HS-5 (cell line): ENCODE measurements at places on chromosomes 4 and X.

DNA sequence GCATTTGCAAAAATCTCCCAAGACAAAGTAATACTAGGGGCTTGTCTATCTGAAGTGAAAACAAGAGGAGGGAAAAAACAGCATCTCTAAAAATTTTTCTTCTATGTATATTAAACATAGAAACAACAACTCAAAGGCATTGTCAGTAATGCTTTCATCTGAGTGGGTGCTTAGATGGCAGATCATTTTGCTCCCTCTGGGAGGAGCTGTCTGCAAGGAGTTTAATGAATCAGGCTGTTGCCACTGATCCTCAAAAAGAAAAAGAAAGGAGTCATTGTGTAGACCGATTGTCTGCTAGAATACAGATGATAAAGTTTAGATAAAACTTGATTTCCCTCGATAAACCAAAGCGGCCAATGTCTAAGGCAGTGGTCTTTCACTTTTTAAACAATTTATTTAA lies 49.7 kb upstream of the KLHL8 start:
- DNase-seq = no peak

- DNase-seq = peak; percentile 49
Measured at GRCh38 chr4:78764498-78764961, 11.6 kb upstream of the BMP2K start.

DNA sequence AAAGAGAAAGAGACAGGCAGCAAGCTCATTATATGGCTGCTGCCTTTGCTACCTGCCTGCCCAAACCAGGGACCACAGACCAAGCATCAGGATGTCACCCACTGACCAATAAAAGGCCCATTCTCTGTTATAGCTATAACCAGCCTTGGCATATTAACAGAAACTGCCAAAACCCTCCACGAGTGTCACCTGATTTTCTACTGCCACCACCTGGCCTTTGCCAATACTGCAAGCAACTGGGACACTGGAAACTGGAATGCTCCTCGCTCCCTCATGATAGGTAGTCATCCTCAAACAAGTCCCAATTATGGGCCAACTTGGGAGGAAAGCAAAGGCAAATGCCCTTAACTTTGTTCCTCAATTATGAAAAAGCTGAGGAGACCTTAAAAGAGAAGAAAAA lies 76.0 kb downstream of the SPIN4 start:
- DNase-seq = peak; percentile 0

GRCh38 chr4:178480105-178480504 lies 1037.9 kb upstream of the AGA start:
- DNase-seq = no peak

DNA sequence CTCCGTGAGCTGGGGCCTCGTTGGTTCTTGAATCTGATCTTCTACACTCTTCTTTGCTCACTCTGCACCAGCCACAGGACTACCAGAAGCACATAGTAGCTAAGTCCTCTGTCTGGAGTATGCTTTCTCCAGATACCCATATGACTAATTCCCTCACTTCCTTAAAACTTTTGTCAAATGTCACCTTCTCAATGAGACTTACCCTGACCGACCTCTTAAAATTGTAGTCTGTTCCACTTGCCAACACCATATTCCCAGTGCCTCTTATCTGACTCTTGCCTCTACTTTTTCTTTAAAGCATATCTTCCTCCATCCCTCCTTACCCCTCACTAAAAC lies 10.0 kb downstream of the PARM1 start:
- no peak for DNase-seq

DNA sequence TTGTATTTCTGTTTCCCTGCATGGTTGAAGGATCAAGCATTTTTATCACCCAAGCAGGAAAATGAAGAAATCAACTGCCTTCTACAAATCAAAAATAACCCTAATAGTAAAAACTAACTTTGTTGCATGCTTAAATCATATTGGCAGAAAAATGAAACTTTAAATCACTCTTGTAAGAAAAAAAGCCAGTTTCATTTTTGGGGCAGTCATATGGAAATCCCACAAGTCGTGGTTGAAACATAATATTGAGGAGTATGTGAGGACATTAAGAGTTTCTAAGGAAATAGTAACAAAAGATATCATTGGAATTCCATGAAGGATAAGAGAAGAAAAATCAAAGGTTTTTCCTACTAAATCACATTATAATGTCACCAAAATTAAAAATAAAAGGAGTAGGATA lies 8.4 kb downstream of the TEC start:
- DNase-seq = no peak

DNA sequence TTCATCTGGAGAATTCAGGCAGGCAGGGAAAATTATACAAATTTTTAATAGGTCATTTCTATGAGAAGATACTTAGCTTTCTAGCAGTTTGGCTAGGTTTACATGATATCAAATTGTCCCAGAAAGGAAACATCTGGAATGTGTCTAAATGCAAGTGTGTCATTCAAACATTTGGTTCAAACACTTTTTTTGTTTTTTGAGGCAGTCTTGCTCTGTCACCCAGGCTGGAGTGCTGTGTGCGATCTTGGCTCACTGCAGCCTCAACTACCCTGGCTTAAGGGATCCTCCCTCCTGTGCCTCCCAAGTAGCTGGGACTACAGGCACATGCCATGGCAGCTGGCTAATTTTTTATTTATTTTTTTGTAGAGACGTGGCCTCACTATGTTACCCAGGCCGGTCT lies 31.6 kb downstream of the SPARCL1 start:
- no peak for DNase-seq

DNA sequence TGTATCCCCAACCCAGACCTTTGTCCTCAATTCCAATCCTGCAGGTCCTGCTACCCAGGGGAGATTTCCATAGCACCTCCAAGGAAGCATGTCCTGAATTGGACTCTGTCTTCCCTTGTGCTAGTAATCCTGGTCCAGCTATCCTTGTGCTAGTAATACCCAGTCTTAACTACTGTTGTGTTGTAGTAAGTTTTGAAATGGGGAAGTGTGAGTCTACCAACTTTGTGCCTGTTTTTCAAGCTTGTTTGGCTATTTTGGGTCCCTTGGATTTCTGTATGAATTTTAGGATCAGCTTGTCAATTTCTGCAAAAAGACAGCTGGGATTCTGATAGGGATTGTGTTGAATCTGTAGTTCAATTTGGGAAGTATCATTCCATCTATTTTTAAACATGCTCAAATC lies 51.4 kb downstream of the CD99L2 start:
- DNase-seq = no peak

DNA sequence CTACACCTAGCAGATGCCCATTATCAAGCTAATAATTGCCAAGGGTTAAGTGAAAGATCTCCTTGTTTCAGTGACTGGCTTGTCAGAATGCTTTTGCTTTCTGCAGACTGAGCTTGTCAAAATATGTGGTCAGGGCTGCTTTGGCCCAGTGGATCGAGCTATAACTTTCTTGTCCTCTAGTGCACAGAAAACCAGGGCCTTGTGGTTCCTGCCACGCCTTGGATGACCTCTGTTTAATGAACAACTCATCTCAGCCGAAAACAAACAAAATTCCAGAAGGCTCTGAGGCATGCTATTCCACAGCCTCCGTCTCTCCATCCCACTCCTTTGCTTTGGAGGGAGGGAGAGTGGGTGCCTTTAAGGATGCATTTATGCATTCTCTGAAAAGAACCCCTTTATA lies 11.3 kb downstream of the EVC start:
- no peak for DNase-seq

- no peak for DNase-seq
Measured at GRCh38 chrX:21616386-21616785, 41.7 kb downstream of the KLHL34 start.

GRCh38 chr4:163300445-163300844 lies 32.0 kb downstream of the NPY1R start:
- no peak for DNase-seq

DNA sequence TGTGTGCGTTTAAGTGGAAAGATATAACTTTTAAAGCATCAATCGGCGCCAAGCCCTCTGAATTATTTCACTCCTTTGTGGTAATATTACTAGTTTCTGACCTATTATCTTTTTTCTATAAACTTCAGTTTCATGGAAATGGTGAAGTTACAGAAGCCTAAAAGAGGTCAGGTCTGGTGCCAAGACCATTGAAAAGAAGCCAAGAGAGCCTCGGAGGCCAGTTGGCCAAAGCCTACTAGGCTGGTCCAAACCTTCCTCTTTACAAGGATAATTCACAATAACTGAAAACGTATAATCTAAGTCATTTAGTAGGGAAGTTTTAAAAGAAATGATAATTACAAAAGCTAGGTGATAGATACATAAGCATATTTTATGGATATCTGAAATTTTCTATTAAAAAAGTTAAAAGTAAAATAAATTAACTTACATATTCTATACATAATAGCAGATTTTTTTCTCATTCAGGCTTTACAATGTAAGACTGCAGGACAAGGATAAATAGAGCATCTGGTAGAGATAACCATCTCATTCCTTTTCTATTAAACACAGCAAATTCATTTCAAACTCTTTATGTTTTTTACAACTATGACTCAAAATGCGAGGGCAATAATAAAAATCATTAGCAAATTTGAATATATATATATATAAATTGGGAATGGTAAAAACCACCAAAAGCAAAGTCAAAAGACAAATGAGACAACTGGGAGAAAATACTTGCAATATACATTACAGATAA lies 49.2 kb downstream of the WDFY3 start:
- DNase-seq = no peak

- DNase-seq = no peak
Measured at GRCh38 chr4:95548738-95549245, at the start of gene UNC5C. Gene UNC5C (minus strand): TSS chr4:95548973.

GRCh38 chr4:107094976-107095375 lies 58.9 kb upstream of the DKK2 start:
- DNase-seq = no peak

- DNase-seq = no peak
Measured at GRCh38 chrX:103628386-103629317, at the start of gene TCEAL1. Gene TCEAL1 (plus strand): TSS chrX:103628975. CDS start chrX:103629917, 942 bp downstream.

DNA sequence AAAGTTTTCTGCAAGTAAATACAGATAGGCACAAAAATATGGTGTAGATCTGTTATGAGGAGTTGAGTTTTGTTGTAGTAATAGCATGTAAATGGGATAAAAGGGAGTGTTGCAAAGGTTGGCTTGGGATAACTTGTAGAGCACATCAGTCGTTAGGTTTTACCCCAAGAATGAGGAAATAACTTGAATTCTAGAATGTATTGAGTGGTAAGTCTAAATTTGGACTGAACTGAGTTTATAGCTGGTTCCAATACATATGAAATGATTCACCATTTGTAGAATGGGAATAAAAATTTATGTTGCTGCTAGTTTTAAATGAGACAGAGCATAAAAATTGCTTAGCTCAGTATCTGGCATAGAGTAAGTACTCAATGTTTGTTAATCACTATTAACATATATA lies 719.2 kb downstream of the FSTL5 start:
- no peak for DNase-seq

DNA sequence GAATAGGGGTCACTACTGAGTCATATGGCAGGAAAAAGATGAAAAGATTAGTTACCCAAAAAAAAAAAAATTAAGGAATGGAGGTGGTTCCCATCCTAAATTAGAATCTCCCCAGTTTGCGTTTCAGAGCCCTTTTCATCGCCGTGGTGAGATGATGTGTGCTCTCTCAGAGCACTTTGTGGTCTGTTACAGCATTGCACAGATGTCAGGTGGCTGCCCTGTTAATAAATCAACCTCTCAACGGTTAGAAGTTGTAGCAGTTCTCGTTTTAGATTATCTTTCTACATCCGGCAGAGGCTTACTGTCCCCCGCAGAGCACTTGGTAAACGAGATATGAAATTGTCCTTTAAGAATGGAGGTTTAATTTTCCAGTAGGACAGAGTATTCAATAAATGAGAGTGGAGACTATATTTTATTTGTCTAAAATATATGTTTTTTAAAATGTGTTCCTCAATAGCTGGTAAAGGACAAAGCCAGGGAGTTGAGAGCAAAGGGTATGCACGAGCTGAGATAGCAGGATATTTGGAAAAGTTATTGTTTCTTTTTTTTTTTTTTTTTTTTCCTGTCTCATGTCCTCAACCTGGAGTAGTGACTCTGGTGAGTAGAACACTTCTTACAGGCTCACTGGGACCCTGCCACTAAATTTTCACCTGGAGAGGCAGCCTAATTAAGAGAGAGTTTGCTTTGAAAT lies 26.9 kb downstream of the AFF1 start:
- no peak for DNase-seq

- DNase-seq = no peak
Measured at GRCh38 chrX:13750204-13750603, 15.7 kb downstream of the OFD1 start.

- DNase-seq = no peak
Measured at GRCh38 chr4:34950926-34951325, 1293.4 kb downstream of the ARAP2 start.

DNA sequence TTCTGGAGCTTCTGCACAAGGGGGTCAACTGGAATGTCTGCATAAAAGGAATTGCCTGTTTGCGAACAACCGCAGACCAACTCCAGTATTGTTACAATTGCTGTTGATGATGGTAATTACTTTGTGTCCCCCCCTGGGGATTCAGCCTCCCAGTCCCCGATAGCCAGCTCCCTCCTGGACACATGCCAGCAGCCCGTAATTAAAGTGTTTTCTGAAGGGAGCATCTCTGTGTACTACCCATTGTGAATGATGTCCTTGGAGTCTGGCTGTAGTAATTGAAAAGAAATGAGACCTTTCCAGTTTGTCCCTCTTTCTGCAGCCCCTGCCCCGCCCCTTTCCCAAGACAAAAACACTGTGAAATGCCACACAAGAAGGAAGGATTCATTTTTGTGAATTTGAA lies 377.1 kb upstream of the LCORL start:
- DNase-seq = no peak

- DNase-seq = no peak
Measured at GRCh38 chr4:110742143-110742542, 119.3 kb upstream of the PITX2 start.

DNA sequence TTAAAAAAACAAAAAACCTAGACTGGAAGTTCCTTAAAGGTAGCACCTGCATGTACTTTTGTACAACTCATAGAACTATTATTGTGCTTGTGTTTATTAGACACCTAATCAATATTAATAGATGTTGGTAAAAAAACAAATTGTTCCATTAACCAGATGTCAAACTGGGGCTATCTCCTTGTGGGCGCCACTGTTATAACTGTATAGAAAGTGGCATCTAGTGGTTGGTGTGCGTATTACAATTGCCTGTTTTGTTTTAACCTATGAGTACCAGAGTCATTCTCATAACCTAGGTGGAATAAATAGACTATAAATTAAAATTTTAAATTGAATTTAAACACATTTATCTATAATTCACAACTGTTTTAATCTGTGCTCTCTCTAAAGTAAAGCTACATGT lies 97.4 kb downstream of the COL4A5 start:
- peak; percentile 1 for DNase-seq

- DNase-seq = peak; percentile 14
Measured at GRCh38 chr4:110049951-110050925, 137.6 kb downstream of the EGF start.

GRCh38 chr4:1887052-1887451 lies 15.9 kb downstream of the NSD2 start:
- DNase-seq = no peak

DNA sequence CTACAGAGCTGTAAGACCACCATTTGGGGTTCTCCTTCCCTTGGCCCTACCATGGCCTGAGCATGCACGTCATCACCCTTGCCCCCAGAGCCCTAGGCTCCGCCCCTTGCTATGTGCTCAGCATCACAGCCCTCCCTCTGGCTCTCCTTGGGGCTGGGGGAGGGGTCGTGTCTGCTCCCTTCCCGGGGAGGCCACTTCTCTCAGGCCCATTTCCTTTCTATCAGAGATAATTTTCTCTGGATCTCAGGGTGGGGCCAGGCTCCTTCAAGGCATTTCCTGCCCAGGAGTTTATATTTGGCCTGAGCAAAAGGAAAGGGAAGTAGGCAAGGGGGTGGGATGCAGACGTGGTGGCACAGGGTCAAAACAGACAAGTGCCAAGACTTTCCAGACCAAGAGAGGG lies 55.9 kb downstream of the STARD8 start:
- no peak for DNase-seq
